Esophagus squamous epithelium (tissue), 5 donors: ENCODE measurements at places on chromosomes 1 and 21.

- DNase-seq: no peak
These were observed 56.6 kb upstream of the PPP2R5A start for GRCh38 chr1:212228591-212229119.

DNA sequence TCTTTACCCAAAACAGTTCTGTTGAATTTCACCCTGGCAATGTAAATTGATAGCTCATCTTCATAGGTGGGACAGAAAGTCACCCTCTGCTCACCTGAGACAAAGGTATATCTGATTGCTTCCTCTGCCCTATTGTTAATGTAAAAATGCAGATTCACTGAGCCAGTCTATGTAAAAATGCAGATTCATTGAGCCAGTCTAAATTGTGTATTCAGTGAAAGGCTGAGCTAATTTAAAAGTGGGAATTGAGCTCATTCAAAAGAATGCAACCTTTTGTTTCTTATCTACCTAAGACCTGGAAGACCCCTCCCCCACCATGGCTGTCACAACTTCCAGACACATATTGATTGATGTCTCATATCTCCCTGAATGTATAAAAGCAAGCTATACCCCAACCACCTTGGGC, 4.8 kb upstream of the MYSM1 start:
- DNase-seq: no peak

GRCh38 chr21:44013380-44014088, 1.4 kb downstream of the TRAPPC10 start:
- no peak for DNase-seq

DNA sequence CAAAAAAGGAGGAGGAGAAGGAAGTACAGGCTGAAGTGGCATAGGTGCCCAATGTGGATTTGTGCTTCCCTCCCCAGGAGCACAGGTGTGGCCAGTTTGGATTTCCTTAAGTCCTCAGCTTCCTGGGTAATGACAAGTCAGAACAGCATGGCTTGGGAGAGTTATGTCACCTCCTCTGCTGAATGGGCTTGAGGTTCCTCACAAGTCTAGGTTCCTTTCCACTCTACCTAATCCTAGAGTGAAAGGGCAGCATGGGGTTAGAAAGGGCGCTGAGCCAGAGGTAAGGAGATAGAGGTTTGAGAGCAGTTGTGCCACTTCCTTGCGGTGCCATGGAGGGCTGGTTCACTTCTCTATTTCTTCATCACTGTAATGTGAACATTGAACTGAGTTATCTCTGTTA, 35.5 kb upstream of the IL20 start:
- no peak for DNase-seq

- DNase-seq: no peak
These were observed 54.1 kb upstream of the ABCG1 start for GRCh38 chr21:42164818-42165217.

DNA sequence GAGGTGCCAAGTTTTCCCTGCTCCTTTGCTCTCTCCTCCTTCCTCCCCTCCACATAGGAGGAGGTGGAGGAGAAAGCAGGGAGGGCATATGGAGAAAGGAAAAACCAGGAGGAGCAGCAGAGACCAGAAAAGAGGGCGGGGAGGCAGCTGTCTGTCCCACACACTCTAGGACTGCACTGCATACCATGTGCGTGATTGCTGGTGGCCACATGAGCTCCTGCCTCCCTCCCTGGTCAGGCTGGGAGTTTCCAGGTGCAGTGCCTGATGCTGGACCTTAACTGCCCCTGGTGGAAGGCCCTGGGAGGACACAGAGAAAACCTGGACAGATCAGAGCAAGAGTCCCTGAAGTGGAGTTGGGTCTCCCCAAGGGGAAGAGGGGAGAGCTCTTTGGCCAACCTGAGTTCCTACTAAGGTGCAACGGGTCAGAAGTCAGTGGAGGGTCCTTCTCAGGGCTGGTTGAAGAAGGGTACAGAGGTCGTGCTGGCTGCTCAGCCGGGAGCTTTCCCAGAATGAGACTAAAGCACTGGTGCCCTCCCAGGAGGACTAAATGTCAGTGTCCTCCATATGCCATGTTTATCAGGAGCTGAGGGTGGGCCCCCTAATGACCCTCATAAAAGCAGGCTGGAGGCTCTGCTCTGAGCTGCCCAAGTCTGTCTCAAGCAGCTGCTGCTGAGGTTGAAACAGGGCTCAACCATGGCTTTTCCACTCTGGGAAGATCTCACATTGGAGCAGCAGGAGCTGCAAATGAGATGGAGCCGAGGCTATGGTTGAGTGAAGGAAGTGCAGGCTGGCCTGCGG, 3.5 kb upstream of the LGR6 start:
- DNase-seq: no peak

DNA sequence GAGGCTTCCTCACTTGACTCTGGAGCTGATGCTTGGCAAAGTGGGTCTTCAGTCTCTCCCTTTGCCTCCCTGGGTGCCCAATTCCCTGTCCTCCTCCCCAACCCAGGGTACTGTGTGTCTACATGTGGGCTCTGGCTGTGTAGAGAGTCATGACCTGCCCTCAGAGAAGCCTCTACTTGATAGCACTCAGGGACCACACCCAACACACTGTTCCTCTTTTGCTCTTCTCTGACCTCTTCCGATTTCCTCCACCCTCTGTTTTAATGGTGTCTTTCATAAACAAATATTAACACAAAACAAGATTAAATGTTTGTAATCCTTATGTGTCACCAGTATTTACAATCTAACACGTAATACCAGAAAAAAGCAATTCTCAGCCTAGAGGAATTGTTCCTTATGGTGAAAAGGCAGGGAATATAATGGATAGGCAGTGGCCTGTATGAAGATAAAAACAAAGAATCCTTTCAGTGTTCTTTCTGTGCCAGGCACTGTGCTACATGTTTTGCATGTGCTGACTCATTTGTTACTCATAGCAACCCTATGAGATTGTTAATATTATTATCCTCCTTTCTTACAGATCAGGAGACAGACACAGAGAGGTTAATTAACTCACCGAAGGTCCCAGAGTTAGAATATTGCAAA, 58.2 kb downstream of the HSD3B1 start:
- no peak for DNase-seq

DNA sequence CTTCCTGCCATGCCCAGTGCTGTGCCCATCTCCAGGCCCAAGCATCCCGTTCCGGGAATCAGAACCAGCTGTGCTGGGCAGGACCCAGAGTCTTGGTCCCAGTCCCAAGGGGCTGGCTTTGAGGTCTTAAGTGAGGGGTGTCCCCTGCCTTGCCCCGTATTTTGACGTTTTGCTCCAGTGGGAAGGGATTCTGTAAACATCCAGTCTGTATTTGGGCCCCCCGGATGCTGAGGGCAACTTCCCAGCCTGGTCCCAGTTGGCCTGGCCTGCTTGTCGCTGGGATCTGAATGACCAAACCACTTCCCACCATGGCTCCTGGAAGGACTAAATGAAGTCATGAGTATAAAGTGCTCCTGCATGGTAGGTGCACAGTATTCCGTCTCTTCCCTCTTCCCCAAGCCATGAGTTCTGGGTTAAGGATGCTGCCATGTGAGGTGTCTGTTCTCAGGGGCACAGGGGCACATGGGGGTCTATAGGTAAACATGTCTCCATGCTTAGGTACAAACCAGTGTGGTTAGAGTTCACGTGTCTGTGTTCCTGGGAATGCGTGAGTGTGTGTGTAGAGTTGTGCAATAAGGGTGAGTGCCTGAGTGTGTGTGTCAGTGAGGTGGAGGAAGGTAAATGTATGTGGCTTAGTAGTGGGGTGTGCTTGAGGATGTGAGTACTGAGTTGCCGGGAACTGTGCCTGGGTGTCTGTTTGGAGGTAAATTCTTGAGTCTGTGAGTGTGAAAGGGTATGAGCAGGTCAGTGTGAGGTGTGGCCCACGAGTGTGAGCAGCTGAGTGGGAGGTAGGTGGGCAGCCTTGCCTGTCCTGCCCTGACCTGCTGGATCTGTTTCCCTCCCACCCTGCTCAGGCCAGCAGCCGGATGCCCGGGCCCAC, 1.5 kb downstream of the B4GALT2 start:
- no peak for DNase-seq
